Hematopoietic multipotent progenitor cell treated with erythropoietin and hydrocortisone succinate and interleukin-3 and kit ligand, for 4 days (in vitro differentiated cells): ENCODE measurements at places on chromosomes 2 and 18.

DNA sequence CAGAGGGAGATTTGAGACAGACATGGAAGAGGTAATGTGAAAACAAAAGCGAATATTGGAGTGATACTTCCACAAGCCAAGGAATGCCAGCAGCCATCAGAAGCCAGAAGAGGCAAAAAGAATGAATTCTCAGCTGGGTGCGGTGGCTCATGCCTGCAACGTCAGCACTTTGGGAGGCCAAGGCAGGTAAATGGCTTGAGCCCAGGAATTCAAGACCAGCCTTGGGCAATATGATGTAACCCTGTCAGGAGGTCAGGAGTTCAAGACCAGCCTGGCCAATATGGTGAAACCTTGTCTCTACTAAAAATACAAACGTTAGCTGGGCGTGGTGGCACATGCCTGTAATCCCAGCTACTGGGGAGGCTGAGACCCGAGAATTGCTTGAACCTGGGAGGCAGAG, 54.8 kb downstream of the FAM161A start:
- no peak for DNase-seq

DNA sequence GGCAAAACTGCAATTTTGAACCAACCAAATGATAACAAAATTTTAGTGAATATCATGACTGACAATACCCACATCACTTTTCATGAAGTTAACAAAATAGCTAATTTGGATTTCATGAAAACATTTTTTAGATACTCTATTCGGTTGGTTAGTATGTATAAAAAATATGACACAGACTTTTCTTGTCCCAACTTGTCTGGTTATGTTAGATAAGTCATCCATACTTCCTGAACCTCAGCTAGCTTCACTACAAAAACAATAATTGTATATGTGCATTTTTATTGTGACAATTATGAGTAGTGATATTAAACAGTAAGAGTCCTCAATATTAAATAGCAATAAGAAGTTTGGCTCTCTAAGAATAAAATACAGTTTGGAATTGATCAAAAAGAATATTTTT, 408.1 kb upstream of the DSEL start:
- no peak for DNase-seq

- no peak for DNase-seq
These were observed 8.5 kb upstream of the LYPD1 start for GRCh38 chr2:132678483-132678882.

- DNase-seq = peak; percentile 93
These were observed 18.3 kb upstream of the CXCR4 start for GRCh38 chr2:136135921-136136906.

- no peak for DNase-seq
These were observed 235.9 kb downstream of the GULP1 start for GRCh38 chr2:188527581-188527993.

- peak; percentile 44 for DNase-seq
These were observed 28.0 kb downstream of the RFX8 start for GRCh38 chr2:101446869-101447268.

DNA sequence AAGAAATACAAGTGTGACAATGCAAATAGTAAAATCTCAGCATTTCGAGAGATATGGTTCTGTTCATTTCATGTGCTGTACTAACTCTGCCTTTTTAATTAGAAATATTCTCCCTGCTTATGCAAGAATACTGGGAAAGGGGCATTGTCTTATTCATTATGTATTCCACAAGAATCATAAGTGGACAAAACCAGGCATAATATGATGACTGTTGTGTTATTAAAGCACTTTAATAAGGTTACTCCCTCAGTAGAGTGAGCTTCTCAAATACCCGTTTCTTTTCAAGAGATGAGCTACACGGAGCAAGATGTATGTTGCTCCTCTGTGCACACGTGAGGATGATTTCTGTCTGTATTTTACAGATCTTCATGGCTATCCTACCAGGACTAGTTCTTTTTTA, 638.7 kb upstream of the FANCL start:
- DNase-seq = no peak

GRCh38 chr2:97932975-97933662, 62.6 kb downstream of the TMEM131 start:
- DNase-seq = no peak

DNA sequence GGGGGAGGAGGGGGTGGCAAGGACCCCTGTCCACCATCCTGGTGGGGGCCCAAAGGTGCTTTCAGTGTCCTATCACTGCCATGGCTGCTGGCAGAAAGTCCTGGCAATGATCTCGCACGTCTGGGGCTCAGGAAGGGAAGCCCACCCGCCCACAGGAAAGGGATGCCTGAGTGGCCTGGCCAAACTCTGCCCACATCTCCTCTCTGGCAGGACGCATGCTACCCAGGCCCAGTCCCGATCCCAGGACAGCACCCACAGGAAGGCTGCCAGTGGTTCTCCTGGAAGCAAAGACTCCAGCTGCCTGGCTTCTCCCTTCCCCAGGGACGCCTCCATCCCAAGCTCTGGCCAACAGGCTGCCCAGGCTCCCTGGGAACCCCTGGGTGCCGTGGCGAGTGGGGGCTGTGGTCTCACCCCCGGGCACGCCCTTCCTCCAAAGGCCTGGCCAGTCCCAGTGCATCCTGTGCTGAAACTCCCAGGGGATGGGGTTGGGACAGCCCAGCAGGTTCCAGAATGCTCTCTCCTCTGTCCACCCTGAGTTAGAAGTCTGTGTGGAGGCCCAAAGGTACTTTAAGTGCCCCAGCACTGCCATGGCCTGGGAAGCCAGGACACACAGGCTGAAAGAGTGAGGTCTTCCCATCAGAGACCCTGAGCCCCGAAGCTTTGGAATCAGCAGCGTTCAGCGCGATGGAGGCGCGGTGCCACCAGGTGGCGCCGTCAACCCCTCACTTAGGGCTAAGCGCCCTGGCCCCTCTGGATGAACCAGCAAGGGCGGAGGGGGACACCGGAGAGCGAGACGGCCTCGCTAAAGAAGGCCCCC, 29.8 kb upstream of the TAF1B start:
- DNase-seq = peak; percentile 83

DNA sequence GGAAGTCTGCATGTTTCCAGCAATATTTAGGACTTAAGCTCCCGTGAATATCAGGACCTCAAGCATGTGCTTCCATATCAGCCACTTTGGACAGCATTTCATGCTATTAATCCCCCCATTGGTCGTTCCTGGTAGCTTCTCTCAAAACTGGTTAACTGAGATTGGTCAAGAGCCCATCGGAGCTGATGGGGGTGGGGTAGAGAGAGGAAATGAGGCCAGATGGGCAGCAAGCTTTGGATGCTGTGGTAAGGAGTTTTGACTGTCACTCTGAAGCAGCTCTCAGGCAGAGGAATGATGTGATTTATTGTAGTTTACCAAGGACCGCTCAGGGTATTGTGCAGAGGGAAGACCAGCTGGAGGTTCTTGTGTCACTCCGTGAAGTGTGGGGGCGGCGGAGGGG, 81.8 kb downstream of the FAM168B start:
- no peak for DNase-seq
